ENCODE measurements at places on chromosomes 5 and 9. TPM values are rescaled to one million over a fixed set of nuclear protein-coding genes. Genes with fewer than 3 reads are reported as not detected.

DNA sequence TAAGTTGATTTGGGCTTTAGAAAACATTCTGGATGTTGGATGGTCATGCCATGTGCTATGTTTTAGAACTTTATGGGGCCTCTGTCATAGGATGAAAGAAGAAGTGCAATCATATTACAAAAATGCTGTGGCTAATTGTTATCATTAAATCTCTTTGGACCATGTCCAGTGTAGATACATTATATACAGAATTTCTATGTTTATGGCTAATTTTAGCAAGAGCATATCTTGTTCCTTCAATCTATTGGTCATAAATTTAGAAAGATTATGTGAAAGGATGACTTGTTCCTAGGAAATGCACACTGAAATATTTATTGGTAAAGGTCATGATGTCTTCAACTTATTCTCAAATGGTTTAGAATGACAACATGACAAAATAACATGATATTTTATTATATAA lies 42.4 kb upstream of the ELL2 start:
- DNase-seq: no peak

GRCh38 chr5:55897905-55898304 lies 46.7 kb downstream of the IL31RA start:
- DNase-seq: no peak

- no peak for DNase-seq
Measured at GRCh38 chr5:89606939-89607534, 724.1 kb upstream of the MEF2C start.

- no peak for DNase-seq
Measured at GRCh38 chr5:74875994-74876791, 10.0 kb upstream of the FAM169A start.

Gene ABLIM3
- 23.0 TPM for total RNA-seq

Gene MEF2C
- total RNA-seq: 94.0 TPM
